Esophagus squamous epithelium (tissue), 5 donors: ENCODE measurements at places on chromosomes 5 and 9.

GRCh38 chr9:27335075-27335474, 38.1 kb upstream of the EQTN start:
- DNase-seq = no peak

DNA sequence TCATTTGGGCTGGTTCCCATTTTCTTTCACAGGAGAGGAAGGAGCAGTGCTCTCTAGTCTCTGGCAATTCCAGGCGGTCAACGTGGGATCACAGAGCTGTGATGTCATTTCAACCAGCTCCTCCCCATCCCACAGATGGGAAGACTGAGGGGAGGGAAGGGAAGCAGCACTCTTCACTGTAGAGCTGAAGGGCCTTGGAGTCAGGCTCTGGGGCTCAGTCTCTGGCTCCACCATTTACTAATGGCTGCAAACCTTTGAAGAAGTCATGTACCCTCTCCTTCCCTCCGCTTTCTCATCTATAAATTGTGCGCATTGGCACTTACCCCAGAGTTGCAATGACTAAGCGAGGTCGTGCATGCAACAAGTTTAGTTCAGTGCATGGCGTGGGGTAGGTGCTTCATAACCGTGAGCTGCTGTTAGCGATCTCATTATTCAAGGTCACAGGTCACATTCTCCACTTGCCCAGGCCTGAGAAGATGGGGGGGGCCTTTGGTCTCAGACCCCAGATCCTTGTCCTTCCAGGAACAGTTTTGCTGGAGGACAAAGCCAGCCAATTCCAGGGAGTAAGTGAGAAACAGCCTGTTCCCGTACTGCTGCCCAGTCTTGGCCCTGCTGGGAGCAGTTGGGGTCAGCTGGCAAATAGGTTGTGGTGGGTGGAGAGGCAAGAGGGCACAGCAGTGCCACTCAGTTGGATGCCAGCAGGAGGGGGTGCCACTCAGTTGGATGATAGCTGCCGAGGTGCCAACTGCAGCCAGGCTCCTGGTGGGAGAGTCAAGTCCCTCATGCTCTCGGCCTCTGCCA, 136.7 kb downstream of the RGS3 start:
- DNase-seq = no peak

GRCh38 chr9:18614651-18615050, 140.7 kb downstream of the ADAMTSL1 start:
- no peak for DNase-seq

DNA sequence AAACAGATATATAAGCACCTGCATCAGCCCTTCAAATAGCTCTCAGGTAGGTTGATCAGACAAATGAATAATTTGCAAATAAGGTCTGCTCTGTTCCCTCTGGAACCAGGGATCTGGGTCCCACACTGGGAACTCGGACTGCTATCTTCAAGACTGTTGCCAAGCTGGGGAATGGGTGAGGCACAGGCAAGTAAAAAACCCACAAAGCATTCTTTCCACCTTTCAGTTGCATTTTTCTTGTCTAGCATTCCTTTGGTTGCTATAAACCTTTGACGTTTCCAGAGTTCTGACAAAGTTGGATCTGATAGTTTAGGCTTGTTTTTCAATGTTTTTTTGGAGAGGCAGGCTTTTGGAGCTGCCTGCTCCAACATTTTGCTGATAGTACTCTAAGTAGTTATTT, 20.1 kb downstream of the FBXL17 start:
- no peak for DNase-seq

- no peak for DNase-seq
Observed at GRCh38 chr9:95496687-95497086, 20.1 kb downstream of the PTCH1 start.

DNA sequence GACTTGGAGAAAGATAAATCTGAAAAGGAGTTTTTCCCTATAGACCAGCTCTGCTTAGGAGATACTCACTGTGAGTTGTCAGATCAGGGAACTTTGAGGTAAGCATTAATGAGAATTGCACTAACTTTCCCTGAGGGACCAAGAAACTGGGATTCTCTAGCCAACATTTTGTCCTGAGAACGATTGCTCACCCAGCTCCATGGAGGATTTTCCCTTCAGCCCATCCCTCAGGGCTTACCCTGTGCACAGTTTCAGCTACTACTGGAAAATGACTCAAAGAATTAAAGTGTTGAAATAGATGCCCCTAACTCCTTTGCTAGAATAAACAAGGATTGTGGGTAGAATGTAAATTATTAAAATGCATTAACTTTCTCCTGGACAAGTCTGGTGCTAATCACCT, 237.2 kb upstream of the IL12B start:
- DNase-seq = no peak

DNA sequence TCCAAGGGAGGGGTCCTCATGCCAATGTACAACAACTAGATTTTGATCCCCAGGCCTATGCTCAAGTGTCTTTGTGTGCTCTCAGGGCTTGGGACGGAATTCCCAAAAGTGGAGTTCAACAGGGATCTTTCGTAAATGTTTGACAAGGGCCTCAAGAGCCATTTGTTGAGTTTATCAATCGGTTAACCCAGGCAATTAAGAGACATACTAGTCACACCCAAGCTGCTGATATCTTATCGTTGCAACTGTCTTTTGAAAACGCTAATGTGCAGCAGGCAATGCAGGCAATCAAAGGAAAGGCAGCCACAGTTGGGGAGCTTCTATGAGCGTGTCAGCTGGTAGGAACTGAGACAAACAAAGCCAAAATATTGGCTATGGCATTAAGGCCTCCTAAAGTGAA, 161.2 kb downstream of the CPLANE1 start:
- no peak for DNase-seq

DNA sequence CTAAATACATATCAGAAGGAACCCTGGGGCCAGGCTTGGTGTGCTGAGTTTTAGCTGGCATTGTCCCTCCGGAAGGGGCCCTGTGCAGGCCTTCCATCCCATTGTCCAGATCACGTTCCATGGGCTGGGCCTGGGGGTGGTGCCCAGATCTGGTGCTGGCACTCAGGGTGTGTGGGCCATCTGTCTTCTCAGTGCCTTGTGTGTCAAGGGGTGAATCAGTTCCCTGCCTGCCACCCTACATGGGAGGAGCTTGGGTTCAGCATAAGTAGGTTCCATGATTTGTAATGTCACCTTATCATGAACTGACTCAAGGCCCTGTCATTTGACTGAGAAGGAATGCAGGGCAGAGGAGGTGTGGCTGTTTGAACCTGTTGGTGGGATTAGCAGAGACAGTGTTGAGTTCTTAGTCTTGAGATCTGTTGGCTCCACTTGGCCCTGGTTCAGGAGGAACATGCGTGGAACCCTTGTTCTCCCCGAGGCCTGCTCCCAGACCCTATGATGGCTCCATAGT, 176.8 kb downstream of the MACROH2A1 start:
- no peak for DNase-seq

GRCh38 chr5:134878403-134878802, 4.2 kb downstream of the TXNDC15 start:
- DNase-seq = no peak

- no peak for DNase-seq
Observed at GRCh38 chr5:32355686-32356085, 42.9 kb upstream of the MTMR12 start.

GRCh38 chr5:79773612-79774011, 84.0 kb downstream of the CMYA5 start:
- no peak for DNase-seq

DNA sequence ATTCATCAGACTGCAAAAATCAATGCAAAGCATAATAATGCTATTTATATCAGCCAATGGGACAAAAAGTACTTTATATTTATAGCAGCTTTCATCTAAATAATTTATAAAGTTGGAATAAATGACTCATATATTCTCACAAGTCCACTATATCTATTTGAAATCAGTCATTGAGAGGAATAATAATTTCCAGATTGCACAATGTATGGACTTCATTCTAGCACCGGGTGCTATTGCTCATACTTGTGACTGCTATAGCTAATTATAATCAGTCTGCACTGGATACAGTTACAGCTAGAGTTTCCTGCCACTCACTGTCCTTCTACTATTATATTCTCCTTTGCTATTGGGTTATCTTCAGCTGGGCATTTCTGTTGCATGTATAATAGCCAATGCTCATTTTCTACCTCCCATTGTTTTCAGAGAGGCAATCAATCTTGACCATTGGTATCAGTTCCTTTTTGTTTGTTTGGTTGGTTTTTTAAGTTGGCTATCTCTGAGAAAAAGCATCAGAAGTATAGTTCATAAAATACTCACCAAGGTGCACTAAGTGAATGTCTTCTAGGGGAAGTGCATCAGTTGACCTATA, 1.9 kb downstream of the CDH18 start:
- DNase-seq = no peak

DNA sequence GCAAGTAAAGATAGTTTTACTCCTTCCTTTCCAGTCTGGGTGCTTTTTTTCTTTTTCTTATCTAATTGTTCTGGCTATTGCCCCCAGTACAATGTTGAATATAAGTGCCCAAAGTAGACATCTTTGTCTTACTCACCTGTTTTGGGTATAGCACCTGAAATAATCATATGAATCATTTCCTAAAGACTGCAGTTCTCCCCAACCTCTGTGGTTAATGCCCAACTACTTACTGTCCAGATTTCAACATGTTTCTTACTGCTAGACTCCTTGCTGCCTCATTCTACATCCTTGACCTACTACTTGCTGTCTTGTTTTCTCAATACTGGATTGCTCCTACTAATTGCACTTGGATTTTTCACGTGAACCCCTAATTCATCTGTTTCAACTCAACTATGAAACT, 8.8 kb upstream of the HSDL2 start:
- DNase-seq = no peak

DNA sequence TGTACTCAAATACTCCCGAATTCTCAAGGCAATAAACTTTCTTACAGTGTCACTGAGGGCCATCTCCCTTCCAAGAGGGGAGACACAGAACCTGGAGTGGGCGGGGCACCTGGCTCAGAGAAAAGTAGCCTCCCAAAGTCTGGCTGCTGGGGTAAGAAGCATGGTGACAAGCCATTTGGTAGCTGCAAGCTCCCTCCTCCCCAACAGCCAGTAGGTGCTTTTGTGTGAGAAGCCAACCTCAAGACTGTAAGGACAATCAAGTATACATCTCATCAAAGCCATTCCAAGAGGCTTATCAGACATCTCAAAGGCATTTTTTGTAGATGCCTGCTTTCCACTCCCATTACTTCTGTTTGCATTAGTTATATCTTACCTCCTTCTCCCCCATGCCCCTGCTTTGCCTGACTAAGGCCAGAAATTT, 1.4 kb downstream of the DAB2 start:
- DNase-seq = no peak

DNA sequence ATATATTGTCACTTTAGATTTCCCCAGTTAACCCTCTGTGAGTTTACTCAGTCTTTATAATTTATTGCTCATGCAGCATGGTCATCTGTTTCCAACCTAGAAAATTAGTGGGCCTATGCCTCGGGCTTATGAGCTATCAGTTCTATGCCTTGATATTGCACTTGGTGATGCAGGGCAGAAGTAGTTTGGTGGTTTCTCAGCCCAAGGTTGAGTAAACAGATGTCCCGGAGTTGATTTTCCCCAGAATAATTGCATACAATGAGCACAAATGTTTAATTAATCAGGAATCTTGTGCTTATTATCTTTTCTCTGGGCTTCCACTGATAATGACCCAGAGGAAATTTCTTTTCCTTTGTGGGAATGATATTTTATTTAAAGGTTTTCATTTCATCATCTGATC, 474.0 kb downstream of the CCDC171 start:
- DNase-seq = no peak

GRCh38 chr5:96220610-96221390, 212.2 kb downstream of the PCSK1 start:
- no peak for DNase-seq

DNA sequence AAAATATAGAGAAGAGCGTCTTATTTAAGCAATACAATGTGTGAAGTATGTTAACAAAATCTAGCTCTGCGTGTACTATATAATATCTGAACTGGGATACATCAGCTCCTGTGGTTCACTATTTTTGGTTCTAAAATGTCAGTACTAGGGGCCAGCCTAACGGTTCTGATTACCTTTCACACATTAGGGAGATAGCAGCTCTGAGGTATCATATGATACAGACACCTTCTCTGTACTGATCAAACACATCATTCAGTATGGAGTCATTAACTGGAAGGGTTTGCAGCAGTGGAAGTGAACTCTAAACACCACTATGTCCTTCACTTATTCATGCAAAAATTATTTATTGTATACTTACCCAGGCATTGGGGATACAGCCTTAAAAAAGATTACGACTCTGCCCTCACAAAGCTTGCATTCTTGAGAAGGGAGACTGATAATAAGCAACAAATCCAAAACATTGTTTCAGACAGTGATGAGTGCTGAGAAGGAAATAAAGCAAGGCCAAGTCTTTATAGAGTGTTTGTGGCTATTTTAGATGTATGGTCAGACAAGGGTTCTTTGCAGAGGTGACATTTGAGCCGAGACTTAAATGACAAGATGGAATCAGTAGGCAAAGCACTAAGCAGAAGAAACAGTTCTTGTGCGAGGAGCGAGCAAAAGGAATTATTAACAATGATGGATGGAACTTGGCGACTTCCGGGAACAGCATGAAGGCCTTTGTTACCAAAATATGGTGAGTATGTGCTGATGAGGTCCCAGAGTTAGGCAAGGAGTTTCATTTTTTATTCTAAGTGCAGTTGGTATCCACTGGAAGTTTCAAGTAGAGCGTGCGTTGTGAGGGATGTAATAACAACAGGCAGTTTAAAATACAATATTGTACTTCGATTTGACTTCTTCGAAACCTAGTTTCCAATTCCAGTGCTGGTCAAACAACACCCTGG, 1.8 kb upstream of the LNPEP start:
- no peak for DNase-seq

- no peak for DNase-seq
Observed at GRCh38 chr5:137734962-137735554, 831 bp downstream of the KLHL3 start.

DNA sequence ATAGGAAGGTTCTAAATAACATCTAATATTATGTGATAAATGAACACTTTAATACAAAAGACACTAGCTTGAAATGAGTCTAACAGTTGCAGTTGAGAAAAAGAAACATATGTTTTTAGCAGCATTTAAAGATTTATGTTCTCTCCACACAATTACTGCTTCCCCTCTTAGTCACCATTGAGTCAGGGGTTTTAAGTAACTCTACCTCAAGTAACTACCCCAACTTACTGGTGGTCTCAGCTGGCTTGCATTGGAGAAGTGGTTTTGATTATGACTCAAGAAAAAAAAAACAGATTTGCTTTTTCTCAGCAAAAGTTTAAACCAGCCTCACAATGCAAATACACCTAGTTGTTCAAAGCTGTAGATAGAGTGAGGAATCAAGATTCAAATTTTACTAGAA, 1216.5 kb upstream of the CDH9 start:
- DNase-seq = no peak

DNA sequence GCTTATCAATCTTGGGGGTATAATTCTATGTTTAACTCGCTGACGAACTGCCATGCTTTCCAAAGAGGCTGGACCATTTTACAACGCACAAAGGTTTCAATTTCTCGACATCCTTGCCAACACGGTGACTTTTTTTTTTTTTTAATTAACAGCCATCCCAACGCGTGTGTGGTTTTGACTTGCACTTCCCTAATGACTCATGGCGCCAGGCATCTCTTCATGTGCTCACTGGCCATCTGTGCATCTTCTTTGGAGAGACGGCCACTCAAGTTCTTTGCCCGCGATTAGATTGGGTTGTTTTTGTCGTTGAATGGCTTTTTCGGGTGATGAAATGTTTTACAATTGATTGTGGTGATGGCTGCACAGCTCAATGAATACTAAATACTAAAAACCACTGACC, 12.5 kb upstream of the CARD9 start:
- DNase-seq = no peak

GRCh38 chr9:84597131-84597530, 72.4 kb upstream of the NTRK2 start:
- no peak for DNase-seq

GRCh38 chr5:124460642-124461041, 285.8 kb downstream of the ZNF608 start:
- no peak for DNase-seq
